ENCODE measurements at places on chromosomes 6 and 20.

DNA sequence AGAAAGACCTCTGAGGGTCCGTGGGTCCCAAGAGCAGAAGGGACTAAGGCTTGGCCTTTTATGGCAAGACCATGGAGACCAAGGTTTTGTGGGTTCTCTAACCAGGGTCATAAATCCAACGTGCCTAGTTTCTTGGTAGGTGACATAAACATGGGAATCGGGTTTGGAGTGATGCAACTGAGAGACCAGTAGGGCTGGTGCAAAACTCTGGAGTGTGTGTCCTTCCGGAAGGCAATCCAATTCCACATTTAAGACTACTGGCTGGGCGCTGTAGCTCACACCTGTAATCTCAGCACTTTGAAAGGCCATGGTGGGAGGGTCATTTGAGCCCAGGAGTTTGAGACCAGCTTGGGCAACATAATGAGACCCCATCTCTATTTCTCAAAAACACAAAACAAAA lies 116.5 kb upstream of the ARG1 start:
- no peak for DNase-seq
- no peaks in the 10 kb centered on the region for H3K27me3 ChIP-seq
- no peak overlapping the region for H3K27ac ChIP-seq
- H3K4me3 ChIP-seq: no peak overlapping the region
- H3K4me1 ChIP-seq: no peaks in the 10 kb centered on the region

- H3K4me3 ChIP-seq: no peak overlapping the region
- H3K36me3 ChIP-seq: peaks cover 22% of the 10 kb centered on the region
- H3K27me3 ChIP-seq: no peaks in the 10 kb centered on the region
- H3K4me1 ChIP-seq: no peaks in the 10 kb centered on the region
- no peak overlapping the region for H3K27ac ChIP-seq
Observed at GRCh38 chr20:34365765-34366213, 2.7 kb downstream of the ITCH start.

DNA sequence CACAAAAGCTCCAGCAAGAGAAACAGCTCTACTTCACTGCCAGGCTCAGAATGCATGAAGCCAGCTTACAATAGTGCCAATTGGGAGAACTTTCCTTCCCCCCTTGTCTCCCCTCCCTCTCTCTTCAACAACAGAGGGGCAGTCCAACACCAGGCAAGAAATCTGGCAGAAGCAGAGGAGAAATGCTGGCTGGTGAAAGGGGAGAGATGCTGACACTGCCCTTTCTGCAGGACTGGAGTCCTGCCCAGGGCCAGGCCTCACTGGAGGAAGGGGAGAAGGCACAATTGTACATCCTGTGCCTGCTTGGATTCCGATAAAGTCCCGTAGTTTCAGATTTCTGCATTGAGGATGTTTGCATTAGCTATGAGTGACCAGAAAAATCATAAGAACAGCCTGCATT lies 148.6 kb downstream of the LRRC1 start:
- no peaks in the 10 kb centered on the region for H3K36me3 ChIP-seq
- no peaks in the 10 kb centered on the region for H3K4me1 ChIP-seq
- no peaks in the 10 kb centered on the region for H3K27me3 ChIP-seq
- no peak overlapping the region for H3K27ac ChIP-seq
- no peak overlapping the region for H3K4me3 ChIP-seq
- DNase-seq: peak; percentile 55

DNA sequence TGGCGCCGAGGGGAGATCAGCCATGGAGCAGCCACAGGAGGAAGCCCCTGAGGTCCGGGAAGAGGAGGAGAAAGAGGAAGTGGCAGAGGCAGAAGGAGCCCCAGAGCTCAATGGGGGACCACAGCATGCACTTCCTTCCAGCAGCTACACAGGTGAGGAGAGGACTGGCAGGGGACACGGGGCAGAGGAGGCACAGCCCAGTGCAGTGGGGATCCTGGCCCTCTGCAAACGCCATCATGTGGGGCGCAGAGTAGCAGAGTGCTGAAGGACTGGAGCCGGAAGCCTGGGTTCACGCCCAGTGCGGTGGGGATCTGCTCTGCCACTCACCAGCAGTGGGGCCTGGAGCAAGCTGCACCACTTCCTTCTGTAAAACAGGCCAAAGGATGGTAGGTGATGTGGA lies 41.1 kb upstream of the FANCE start:
- H3K27me3 ChIP-seq: no peaks in the 10 kb centered on the region
- no peak overlapping the region for H3K4me3 ChIP-seq
- DNase-seq: no peak

GRCh38 chr6:149499066-149499465 lies 14.3 kb upstream of the ZC3H12D start:
- no peak overlapping the region for H3K27ac ChIP-seq
- no peaks in the 10 kb centered on the region for H3K27me3 ChIP-seq
- no peak overlapping the region for H3K4me3 ChIP-seq
- no peak for DNase-seq

GRCh38 chr20:59207235-59207634 lies 43.6 kb downstream of the ZNF831 start:
- H3K36me3 ChIP-seq: no peaks in the 10 kb centered on the region
- peaks cover 2% of the 10 kb centered on the region for H3K27me3 ChIP-seq
- DNase-seq: no peak
- no peak overlapping the region for H3K4me3 ChIP-seq
- peaks cover 4% of the 10 kb centered on the region for H3K4me1 ChIP-seq

DNA sequence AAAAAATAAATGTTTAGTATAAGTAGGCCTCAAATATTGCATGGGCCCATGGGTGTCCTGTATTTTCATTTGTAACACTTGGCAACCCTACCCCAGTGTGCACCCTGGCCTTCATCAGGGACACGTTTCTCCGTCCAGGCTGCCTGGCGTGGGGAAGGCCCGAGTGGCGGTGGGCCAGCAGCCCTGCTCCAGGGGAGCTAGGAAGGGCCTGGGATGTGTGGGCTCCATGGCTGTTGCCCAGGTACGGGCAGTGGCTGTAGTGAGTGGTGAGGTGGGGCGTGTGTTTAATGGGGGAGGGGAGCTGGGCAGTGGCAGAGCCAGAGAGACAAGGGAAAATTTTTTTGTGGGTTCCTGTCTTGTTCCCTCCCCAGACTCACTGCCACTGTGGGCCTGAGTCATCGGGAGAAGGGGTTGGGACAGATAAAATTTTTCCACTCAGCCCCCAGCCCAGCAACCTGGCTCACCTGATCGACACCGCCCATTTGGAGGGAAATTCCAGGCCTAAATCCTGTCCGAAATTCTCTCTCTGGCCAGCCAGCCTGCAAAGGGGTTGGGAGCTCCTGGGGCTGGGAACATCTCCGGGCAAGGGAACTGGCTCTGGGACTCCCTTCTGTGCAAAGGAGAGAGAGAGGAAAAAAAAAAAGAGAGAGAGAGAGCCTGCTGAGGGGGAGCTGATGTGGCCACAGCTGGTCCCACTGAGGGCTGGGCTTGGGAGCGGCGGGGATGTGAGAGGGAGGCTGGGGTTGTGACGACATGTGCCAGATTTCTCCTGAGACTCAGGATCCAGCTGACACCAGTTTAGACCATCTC lies 32.5 kb upstream of the VEGFA start:
- no peak overlapping the region for H3K27ac ChIP-seq
- H3K4me3 ChIP-seq: no peak overlapping the region

Measured in lung (tissue), 17 donors.